ENCODE measurements at places on chromosomes 16 and 17. TPM values are rescaled to one million over a fixed set of nuclear protein-coding genes. Genes with fewer than 3 reads are reported as not detected.

The OTOA gene
- under 0.01 TPM for total RNA-seq

GRCh38 chr17:36864827-36865430 is 72.3 kb upstream of the LHX1 start:
- no peak for DNase-seq

The SLFN12 gene
- total RNA-seq = 47.9 TPM

The RNU2-1 gene
- not detected for total RNA-seq

- no peak for DNase-seq
Measured at GRCh38 chr16:81410643-81411293, 33.8 kb upstream of the CMIP start.
